ENCODE measurements at places on chromosomes 6 and 20.
A peak's percentile ranks its signal among the peaks of the same experiment; 100 is the strongest.

DNA sequence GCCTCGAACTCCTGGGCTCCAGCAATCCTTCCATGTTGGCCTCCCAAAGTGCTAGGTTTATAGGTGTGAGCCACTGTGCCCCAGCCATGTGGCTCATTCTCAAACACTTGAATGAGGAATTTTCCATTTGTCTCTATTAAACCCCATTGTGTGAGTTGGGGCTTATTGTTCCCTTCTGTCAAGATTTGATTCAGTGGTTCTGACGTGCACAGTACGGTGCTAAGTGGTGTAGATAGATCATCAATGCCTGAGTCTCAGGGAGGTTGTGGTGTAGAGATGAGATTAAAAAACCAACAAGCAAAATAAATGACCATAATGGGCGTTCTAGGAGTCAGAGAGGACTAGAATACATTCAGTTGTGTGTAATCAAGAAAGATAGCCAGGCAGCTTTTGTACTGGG lies 335.6 kb downstream of the PRL start:
- no peak for DNase-seq

GRCh38 chr20:39066471-39067242 lies 104.5 kb downstream of the DHX35 start:
- DNase-seq = no peak

GRCh38 chr6:30615958-30616810 lies 859 bp downstream of the PPP1R10 start:
- DNase-seq = peak; percentile 45

- no peak for DNase-seq
These were observed 43.1 kb upstream of the SNX9 start for GRCh38 chr6:157779705-157780604.

DNA sequence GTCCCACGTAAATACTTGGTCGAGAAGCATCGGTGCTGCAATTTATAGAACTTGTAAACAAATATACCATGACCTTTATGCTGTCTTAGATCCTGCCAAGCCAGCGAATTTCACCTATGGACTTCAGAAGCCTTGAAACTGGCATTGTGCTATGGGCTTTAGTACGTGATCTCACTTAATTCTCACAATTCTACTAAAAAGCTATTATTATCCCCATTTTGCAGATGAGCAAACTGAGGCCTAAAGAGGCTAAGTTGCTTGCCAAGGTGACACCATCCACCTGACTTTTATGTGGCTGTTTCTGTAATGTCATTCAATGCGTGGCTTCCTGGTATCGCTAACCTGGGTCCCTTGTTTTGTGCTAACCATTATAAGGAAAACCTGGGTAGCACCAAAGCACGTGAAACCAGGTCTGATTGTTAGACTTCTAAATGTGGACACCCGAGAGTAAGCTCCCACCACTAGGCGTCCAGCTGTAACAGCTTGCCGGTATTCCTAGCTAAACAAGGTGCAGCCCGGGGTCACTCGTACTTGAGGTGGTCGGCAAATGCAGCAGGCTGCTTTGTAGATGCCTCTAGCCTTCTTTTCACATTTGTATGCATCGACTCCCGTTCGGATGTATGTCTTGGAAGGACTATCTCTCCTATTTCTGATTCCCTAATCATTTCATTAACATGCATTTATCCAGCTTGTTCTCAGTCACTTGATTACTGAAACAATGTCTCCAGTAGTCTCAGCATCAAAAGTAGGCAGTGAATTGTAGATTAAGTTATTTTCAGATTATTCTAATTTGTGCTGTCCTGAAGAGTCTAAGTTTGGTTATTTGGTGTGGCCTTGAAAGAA lies 1.1 kb downstream of the SYNJ2 start:
- DNase-seq = no peak

- no peak for DNase-seq
These were observed 509.9 kb upstream of the POU3F2 start for GRCh38 chr6:98324446-98324845.

DNA sequence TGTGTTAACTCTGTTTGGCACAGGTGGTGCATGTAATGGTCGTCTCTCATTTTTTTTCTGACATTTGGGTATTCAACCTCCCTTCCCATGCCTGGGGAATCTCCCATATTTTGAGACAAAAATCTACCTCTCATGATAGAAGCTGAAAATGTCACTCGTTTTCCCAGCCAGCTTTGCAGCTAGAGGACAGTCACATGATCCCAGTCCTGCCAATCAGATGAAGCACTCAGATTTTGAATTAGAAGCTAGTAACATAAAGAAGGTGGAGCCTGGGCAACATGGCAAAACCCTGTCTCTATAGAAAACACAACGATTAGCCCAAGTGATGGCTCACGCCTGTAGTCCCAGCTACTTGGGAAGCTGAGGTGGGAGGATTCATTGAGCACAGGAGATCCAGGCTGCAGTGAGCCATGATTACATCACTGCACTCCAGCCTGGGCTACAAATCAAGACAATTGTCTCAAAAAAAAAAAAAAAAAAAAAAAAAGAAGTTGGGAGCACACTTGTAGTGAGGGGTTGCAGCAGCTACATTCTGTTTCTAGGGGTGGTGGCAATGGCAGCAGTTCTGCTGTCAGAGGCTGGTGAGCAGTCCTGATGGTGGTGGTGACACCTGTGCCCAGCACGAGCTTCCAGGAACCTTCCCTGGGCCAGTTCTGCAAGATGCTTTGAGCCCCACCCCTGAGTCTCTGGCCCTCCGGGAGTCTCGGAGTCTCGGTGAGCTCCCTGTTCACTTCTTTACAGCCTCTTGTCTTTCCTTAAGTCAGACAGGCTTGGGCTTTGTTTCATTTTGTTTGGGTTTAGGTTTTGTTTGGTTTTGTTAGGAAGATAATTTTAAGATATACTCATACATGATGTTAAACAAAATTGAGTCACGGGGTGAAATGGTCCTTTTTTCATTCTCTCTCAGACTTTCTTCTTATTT lies 94.1 kb upstream of the KCNG1 start:
- DNase-seq = no peak

- no peak for DNase-seq
These were observed 184.3 kb downstream of the ZNF217 start for GRCh38 chr20:53409447-53409717.

- DNase-seq = no peak
These were observed 36.1 kb upstream of the ZBP1 start for GRCh38 chr20:57656252-57656820.

- no peak for DNase-seq
These were observed 98.2 kb downstream of the CLIC5 start for GRCh38 chr6:45917439-45917838.

DNA sequence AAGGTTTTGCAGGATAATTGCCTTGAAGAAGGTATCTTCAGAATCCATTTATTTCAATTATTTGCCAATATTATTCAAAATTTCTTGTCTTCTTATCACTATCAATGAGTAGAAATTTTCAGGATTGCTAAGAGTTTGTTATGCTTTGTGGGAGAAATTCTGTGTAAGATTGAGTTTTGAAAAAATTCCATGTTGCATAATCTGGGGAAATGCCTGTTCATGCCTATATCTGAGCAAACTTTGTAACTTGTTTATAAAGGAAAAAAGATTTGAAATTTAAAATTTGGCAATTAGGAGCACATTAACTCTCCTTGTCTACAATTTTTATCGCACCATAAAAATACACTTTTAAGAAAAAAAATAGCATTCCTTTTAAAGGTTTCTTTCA lies 39.8 kb upstream of the EDN1 start:
- DNase-seq = no peak

DNA sequence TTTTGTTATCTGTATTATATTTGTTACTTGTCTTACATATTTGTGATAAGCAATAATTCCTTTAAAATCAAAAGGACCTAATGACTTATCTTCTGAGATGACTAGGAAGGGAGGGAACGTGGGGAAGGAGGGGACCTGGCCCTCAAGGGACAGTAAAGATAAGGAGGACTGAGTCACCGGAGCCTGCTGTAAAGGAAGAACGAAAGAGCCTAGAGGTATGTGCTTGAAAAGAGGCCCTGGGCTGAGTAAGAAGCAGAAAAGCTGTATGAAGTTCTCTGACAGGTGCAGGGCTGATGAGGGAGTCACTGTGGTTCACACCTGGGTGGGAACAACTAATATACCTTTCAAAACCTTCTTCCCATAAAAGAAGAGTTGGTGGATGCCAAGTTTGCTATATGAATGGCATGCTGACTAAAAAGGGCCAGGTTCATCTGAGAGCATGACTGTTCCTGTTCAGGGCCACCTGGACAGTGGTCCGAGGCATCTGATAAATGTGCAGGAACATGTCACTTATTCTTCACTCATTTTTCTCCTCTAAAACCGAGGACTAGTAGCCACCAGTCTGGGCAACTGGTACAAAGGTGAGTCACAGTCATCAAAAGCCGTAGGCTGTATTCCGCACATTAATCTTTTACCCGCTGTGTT lies 111.3 kb downstream of the TNFAIP3 start:
- DNase-seq = no peak

- DNase-seq = no peak
These were observed 35.7 kb upstream of the CD93 start for GRCh38 chr20:23121751-23122320.

DNA sequence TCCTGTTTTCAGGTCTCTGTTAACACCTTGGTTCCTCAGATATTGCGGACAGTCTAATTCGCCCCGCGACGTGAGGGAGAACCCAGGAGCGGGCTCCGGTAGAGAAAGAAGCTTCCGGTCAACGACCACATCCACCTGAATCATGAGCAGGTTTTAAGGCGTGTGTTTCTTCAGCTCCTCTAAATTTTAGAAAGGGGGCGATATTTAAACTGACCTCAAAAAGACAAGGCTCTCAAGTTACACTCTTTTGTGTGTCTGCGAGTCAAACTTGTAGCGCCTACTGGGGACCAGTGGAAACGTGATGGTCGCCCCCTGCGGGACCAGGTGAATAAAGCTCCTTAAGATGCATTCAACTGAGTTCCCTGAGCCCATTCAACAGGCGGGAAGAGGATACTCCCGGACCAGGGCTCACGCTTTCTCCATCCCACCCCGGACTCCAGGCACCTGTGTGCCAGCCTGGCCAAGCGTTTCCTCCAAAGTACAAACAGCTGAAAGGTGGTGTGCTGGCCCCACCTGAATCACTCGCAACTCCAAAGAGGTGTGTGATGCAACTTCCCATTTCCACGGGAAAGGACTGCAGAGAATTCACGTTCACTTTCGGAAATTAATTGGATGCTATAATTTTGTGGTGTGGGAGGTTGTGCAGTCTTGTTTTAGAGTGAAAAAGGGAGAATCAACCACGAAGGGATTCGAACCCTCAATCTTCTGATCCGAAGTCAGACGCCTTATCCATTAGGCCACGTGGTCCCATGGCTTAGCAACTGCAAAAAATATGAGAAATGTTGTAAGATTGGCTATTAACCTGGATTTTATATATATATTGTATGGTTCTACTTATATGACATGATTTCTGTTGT lies 17.0 kb downstream of the GPX5 start:
- DNase-seq = no peak

- DNase-seq = no peak
These were observed 67.6 kb upstream of the MPC1 start for GRCh38 chr6:166450167-166450873.

GRCh38 chr20:31968291-31969126 lies 558 bp downstream of the XKR7 start:
- DNase-seq = peak; percentile 83

DNA sequence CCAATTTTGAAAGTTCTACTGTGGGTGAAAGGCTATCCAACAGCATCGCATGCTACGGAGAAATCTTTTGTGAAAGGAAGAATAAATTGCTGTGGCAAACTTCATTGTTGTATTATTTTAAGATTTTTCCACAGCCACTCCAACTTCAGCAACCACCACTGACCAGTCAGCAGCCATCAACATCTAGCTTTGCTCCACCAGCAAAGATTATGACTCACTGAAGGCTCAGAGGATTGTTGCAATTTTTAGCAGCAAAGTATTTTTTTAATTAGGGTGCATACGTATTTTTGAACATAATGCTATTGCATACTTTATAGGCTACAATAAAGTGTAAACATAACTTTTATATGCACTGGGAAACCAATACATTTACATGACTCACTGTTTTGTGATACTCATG lies 493.5 kb downstream of the TFAP2A start:
- DNase-seq = no peak

DNA sequence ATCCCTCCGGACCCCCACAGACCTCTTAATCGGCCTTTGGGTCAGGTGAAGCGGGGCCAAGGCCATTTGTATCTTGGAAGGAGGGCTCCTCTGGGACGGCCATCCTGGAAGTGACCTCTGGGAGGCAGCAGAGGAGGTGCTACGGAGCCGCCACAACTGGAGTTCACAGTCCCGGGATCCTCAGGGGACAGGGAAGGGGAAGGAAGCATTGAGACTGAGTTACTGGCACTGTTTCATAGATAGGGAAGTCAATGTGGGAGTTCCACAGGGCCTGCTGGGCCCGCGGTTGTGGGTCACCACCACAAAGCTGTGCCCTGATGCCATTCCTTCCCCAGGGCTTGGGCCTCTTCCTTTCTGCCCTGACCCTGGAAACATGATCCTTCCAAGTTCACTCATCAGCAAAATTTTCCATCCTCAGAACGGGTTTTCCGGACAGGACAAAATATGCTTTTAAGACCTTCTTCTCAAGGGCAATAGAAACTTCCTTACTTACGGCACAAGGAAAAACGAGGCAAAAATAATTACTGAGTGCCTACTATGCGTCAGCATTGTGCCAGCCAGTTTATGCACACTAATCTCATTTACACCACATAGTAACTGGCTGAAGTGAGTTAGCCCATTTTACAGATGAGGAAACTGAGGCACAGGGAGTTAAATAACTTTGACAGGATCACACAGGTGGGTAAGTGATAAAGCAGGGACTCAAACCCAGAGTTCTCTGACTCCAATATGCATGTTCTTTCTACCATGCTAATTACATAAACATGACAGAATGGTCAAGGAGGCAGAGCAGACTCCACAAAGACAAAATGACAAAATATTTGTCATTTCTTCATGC lies 143.8 kb downstream of the UNC5CL start:
- DNase-seq = no peak

- DNase-seq = no peak
These were observed 392.5 kb downstream of the CDH4 start for GRCh38 chr20:61644378-61645076.

All from effector memory CD8-positive, alpha-beta T cell (primary cell).